HuH-7.5 (cell line): ENCODE measurements at places on chromosomes 3 and 15.

DNA sequence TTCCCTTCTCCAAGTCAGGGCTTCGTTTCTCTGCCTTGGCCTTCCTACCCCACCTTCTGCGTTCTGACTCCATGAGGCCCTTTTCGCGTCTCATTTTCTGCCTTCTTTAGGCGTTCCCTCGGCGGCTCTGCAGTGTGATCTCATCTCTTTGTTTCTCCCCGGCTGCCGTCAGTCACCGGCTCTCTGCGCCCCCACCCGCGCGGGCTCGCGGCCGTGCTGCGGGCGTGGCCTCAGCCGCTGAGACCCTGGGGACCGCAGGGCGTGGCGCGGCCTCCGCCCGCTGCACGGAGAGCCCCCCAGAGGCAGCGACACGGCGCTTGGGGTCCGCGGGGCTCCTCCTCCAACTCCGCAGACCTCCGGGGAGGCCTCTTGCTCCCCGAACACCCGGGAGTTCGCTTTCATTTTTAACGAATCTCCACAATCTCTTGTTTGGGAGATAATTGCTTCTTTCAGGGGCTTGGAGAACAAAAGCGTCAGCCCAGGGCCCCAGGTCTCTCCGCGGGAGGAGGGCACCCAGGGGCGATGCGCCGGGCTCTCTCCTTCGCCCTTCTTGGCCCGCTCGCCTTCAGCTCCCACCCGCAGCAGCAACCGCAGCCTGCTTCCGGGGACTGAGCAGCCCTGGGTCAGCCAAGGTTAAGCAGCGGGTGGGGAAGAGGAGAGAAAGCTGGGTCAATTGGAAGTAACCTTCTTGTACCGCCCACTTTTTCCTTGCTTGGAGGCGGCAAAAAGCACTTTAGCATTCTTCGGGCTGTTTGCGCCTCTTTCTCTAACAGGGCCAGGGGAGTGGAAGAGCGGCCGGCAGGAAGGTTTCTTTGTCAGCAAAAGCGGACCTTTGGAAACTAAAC, 35.2 kb downstream of the GAP43 start:
- DNase-seq = peak; percentile 58

DNA sequence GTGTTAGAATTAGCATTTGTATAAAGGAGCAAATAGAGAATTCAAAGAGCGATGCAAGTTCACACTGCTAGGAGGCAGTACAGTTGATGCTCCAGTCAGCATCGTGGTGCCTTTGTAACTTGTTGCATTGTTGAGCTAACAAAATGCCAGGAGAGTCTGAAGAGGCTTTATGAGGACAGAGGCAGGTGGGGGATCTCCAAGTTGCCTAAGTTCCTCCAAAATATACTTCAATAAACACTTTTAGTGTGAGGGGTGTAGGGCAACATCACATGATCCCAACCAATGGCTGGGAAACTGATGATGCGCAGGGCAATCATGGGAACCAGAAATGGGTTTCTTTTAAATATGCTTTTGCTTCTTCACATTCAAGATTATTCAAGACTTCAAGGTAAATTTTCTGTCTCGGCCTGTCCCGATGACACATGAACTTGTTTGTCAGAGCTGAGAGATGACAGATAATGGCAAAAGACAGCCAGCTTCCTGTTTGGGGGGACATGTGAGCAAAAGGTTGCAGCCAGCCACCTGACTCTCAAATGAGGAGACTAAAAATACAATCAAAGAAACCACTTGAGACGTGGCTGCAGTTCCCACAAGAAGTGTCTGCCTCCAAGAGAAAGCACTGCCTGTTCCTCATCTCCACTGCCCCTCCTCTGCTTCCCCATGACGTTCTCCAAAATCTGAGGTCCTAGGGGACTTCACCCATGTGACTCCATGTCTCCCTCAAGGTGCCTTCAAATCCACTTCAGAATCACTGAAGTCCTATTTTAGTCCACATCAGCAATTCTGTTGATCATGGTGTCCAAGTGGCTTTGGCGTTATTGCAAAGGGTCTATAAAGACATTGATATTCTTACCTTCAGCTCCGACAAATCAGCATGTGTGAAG, 39.3 kb downstream of the KLHL6 start:
- DNase-seq = no peak

DNA sequence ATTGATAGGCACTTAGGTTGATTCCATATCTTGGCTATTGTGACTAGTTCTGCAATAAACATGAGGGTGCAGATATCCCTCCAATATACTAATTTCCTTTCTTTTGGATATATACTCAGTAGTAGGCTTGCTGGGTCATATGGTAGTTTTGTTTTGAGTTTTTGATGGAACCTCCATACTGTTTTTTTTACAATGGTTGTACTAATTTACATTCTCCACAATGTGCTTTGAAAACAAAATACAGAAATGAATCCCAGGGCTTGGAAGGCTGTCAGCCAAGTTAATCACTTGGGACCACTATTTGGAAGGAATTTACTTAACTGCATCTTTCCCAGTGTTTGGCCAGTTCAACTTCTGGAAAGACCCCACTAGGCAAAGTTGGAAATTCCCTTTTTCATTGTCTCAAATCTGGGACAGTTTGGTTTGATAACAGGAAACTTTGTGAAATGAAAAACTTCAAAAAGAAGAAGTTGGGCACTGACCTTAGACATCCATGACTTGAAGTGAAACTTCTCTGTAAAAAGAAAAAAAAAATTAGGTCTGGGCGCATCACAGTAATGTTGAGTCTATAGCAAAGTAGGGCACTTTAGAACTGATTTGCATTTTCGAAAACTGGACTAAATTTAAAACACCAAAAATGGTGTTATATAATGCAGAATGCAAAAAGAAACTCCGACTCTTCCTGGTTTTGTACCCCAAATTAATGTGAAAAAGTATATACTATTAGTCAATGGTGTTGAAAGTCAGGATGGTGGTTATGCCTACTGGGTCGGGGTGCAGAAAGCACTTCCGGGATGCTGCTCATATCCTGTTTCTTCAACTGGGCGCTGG, 6.0 kb downstream of the CTSH start:
- no peak for DNase-seq

DNA sequence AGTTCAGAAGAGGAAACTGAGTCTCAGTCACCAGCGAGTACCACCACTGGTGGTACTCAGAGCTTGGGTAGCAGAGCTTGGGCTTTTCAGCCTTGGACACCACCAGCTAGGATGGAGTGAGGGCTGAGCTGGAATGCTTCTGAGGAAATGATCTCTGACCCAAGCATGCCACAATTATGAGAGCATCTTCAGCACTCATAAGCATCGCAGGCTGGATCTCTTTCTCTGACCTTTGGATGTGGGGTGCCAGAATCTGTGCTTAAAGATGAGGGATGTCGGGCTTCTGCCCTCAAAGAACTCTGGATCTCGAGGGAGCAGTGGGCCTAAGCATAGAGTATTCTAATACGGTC, 36.4 kb downstream of the ZNF710 start:
- no peak for DNase-seq

DNA sequence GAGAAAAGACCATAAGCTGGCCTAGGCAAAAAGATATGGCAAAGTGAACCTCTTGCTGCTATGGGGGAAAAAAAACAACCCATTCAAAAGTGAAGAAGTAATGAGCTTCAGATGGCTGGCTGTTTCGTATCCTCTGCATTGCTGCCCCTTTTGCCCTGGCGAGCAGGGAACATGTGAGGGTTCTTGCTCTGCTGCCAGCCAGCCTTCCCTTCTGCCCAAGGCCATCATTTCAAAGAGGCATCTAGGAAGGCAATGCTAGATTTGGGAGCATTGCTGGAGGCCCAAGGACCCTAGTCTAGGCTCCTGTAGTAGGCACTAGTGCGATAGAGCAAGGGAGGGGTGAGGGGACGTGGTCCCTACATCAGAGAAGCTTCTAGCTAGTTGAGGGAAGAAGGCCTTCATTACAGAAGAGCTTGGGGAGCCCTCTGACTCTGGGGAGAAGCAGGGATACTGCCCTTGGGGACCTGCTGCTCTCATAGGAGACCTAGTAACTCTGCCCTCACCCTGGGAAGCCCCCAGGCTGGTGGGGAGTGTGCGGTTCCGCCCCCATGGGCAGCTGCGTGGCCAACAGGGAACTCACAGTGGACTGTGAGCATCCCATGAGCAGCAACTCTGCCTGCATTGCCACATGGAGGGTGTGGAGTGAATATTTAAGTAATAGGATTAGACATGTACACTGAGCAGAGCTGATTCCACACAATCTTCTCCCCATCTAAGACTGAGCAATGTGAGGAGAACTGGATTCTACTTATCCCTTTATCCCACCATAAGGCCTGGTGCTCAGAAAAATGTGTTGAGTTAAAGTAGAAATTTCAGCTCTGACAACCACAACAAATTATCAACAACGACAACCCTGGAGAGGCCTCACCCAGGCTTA, 21.3 kb downstream of the ITGA11 start:
- DNase-seq = no peak

- no peak for DNase-seq
These were observed 203.5 kb upstream of the LINGO1 start for GRCh38 chr15:77836121-77836692.

GRCh38 chr15:58240191-58240932, 102.2 kb downstream of the AQP9 start:
- no peak for DNase-seq

GRCh38 chr3:42080453-42080872, 10.7 kb upstream of the TRAK1 start:
- no peak for DNase-seq

GRCh38 chr15:39243396-39243795, 337.5 kb upstream of the THBS1 start:
- DNase-seq = no peak

DNA sequence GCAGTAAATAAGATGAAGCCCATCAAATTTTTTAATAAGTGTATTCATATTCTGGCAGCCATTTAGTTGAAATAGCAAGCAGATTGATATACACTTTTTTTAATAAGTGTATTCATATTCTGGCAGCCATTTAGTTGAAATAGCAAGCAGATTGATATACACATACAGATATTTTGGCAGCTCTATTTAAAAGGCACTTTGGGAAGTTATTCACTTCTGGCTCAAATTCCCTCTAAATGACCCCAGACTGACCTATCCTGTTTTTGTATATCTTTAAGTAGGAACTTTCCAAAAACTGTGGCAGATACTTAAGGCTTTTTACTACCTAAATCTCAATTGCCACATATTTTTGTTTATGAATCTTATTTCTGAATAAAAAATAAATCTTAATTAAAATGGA, 122.3 kb downstream of the PLD1 start:
- DNase-seq = no peak

GRCh38 chr3:121976727-121977126, 45.3 kb downstream of the ILDR1 start:
- DNase-seq = no peak

DNA sequence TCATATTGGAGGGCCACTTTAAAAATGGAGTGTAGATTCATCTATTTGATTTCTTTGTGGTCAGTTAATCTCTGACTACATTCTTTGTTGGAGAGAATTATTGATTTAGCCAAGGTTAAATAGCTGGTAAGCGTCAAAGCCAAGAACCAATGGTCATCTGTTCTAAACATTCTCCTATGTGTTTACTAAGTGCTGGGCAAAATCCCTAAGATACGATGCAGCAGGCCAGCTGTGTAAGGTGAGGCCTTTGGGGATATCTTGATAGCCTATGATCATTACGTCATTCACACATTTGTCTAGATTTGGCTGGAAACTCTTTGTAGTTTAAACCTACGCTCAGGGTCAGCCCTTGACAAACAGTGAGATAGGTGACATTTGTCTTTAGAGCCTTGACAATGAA, 236.2 kb downstream of the NR1D2 start:
- DNase-seq = no peak

GRCh38 chr3:38101811-38102443, 35.0 kb downstream of the ACAA1 start:
- no peak for DNase-seq

GRCh38 chr3:98359993-98360675, 6.5 kb downstream of the OR5K4 start:
- no peak for DNase-seq

- no peak for DNase-seq
These were observed 291.2 kb upstream of the RBMS3 start for GRCh38 chr3:28989646-28990089.

DNA sequence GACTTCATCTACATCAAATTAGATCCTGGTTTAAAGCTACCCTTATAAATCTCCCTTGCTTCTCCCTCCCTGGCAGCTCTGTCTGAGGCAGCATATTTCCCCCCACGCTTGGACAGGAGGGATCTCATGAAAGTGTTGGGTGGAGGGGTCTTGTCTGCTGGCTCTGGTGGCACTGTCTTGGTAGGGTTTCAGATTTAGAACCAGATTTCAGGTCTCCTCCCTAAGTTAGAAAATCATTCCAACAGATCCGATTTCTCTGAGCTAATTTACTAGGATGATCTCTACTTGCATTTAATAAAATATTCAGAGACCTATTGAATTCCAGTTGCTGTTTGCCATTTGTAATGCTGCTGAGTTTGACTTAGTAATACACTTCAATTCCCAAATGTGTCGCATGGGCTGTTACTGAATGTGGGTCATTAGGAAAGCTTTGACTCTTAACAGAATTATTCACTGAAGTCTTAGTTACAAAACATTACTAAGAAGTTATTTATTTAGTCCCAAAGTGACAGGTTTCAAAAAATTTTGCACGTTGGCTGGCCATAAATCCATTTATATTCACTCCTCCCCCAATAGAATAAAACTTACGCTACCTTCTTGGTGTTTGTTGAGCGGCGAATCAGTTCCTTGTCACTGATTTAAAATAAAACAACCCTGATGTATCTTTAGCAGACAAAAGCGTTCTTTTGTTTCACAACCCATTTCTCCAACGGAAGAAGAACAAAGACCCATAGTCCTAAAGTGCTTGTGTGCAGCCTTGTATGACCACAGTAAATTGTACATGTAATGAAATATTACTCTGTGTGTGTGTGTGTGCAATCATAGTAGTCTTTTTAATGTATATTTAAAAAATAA, 84.5 kb downstream of the TRAK1 start:
- no peak for DNase-seq

DNA sequence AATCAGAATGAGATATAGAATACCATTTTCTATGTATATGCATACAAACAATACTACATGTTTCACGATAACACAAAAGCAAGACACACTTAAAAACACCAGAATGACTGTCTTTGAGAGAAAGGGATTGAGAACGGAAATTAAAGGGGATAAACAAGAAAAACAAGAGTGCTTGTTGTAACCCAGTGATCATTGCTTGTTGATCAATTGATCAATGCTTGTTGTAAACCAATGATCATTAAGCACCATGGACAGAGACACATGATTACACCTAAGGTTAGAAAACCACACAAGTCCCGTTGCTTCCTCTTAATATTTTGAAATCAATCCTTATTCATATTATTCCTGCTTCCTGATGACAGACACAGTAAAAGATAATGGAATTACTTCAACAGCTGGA, 1.1 kb upstream of the OR4F15 start:
- no peak for DNase-seq

GRCh38 chr3:8279476-8279875, 222.1 kb upstream of the LMCD1 start:
- no peak for DNase-seq
